ENCODE measurements at places on chromosomes 4 and X.

- DNase-seq = no peak
Observed at GRCh38 chrX:109874548-109874947, 128.4 kb upstream of the TMEM164 start.

DNA sequence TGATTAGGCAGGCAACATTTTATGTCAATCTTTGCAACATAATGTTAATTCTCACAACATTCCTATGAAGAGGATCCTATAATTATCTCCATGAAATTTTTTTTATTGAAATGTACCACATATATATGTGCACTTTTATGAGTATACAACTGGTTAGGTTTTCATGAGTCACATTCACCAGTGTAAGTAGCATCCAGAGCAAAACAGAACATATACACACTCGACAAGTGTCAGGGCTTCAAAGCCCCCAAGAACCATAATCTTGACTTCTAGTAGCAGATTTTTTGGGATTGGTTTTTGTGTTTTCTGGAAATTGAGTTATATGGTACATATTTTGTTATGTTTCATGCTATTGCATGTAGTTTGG, 62.4 kb downstream of the ARHGAP10 start:
- DNase-seq = no peak

DNA sequence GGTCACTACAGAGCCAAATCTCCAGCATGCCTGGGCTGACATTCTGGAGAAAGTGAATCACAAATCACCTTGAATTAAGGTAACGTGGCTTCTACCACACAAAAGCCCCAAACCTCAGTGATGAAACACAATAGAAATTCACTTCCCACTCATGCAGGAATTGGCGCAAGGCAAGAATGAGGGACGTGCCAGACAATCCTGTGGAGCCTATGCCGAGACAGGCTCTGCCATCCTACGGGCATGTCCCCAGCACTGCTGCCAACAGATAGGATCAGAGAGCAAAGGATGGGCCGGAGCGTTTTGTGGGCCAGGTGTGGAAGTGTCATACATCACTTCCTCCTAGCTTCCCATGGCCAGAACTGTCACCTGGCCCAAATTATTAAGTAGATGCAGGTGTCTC, 118.0 kb downstream of the IRF2 start:
- DNase-seq = no peak

- DNase-seq = peak; percentile 3
Observed at GRCh38 chr4:86594559-86595425, 677 bp downstream of the PTPN13 start.

DNA sequence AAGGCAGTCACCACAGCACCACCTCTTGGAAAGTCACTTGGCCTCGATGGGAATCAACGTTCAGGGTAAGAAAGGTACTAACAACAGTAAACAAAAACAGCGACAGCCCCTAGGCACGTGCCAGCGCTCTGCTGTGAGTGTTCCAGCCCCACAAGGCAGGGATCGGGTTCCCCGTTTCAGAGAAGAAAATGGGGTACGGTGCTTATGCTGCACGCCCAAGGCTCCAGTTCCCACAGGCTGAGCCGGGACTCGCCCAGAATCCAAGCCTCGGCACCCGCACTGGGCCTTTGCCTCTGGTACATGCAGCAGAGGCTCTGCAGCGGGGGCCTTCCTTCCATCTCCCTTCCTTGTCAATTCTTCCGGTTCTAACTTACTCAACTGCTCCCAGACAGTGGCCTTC, 37.3 kb downstream of the WDR1 start:
- no peak for DNase-seq

- no peak for DNase-seq
Observed at GRCh38 chr4:96675416-96675815, 835.5 kb downstream of the PDHA2 start.

- no peak for DNase-seq
Observed at GRCh38 chr4:3725936-3726870, 40.0 kb upstream of the ADRA2C start.

DNA sequence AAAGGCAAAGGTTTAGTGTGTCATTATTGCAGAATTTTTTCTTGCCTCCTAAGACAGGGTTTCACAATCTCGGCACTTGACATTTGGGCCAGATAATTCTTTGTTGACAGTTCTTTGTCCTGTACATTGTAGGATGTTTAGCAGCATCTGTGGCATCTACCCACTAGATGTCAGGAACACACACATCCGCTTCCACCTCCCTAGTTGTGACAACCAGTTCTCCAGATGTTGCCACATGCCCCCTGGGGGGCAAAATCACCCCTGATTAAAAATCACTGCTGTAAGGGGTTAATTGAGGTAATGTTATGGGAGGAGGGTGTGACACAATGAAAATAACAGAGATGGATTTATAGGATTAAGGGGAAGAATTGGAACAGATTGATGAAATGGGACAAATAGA, 75.3 kb downstream of the HMGB2 start:
- no peak for DNase-seq

- no peak for DNase-seq
Observed at GRCh38 chrX:21738210-21738949, 19.5 kb downstream of the SMPX start.

- no peak for DNase-seq
Observed at GRCh38 chr4:126264839-126265238, 950.1 kb downstream of the FAT4 start.

GRCh38 chrX:42686706-42687105, 91.3 kb downstream of the PPP1R2C start:
- DNase-seq = no peak

DNA sequence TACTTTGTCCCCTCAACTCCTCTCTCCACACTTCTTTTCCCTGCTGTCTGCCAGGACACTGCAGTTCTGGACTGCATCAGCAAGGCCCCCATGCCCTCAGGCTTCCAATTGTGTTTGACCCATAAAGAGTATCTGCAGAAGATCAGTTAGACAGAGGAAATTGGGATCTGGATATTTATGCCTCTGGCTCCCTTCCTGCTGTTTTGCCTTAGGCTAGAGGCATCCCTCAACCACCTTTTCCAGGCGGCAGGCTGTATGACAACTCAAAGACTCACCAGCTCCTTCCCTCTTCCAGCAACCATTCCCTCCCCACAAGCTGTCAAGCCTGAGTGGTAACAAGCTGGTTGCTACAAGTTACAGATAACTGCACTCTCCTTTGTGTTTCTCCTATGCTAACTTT, 66.4 kb upstream of the NDP start:
- no peak for DNase-seq

DNA sequence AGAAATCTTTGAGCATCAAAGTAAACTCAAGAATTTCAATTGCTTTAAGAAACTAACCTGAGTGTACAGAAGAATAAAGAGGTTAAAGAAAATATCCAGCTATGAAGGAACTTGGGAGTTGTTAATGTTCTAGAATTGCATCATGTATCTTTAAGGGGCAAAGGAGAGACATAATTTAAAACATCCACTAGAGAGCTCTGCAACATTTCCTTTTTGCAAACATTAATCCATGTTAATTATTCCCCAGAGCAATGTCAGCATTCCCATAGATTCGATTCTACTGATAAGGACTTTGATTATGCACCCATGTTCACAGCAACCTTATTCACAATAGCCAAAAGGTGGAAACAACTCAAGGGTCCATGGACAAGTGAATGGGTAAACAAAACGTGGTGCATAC, 80.2 kb upstream of the SORBS2 start:
- no peak for DNase-seq

DNA sequence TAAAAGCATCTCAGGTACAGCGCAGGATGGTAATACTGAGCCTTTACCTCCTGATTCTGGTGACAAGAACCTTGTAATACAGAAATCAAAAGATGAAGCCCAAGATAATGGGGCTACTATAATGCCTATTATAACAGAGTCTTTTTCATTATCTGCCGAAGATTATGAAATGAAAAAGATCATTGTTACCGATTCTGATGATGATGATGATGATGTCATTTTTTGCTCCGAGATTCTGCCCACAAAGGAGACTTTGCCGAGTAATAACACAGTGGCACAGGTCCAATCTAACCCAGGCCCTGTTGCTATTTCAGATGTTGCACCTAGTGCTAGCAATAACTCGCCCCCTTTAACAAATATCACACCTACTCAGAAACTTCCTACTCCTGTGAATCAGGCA, 3.2 kb downstream of the ZBTB33 start:
- DNase-seq = no peak

- no peak for DNase-seq
Observed at GRCh38 chr4:149993030-149993429, 85.2 kb upstream of the DCLK2 start.

Data from activated T-cell treated with anti-CD3 and anti-CD28 coated beads for 48 hours (primary cell).